ENCODE measurements at places on chromosomes 5 and 9. TPM values are rescaled to one million over a fixed set of nuclear protein-coding genes. Genes with fewer than 3 reads are reported as not detected.

DNA sequence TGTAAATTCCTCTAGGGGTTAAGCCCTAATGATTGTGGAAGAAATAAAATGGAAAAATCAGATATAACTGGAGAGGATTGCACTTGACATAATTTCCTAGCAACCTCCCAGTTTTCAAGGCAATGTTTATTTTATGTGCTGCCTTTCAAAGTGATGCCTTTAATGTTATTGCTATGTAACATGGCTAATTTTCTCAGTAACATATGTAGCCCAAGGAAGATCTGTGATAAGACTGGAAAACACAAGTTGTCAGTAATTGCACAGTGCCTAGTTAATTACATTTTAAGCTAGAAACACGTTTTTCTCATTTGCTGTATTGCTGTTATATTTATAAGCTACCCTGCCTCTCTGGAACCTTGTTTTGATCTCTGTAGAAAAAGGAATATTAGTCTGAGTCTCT, 49.2 kb upstream of the KCNN2 start:
- no peak for DNase-seq

GRCh38 chr9:128408963-128409431, 11.7 kb upstream of the CERCAM start:
- DNase-seq: no peak

DNA sequence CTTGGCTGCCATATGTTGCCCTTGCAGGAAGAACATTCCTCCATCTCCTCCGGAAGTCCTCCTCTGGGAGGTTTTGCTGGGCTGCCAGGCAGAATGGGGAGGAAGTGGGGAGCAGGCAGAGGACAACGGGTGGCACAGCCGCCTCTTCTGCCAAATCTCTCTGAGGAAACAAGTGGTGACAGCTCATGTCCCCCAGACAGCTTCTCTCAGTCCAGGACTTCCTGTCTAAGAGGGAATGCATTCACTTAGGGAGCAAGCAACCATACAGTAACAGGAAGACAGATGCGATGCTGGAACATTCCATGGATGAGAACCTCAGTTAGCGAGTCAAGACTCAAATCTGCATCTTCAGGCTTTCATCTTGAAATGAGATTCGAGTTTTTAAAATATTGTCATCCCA, 701.0 kb downstream of the SEMA5A start:
- DNase-seq: peak; percentile 61

GRCh38 chr9:23648651-23649050, 177.4 kb downstream of the ELAVL2 start:
- no peak for DNase-seq

GRCh38 chr5:35269006-35269405, 38.7 kb upstream of the PRLR start:
- DNase-seq: no peak

- DNase-seq: no peak
Measured at GRCh38 chr5:168447808-168448207, 38.5 kb upstream of the RARS1 start.

- no peak for DNase-seq
Measured at GRCh38 chr9:97774673-97775072, 77.5 kb upstream of the XPA start.

DNA sequence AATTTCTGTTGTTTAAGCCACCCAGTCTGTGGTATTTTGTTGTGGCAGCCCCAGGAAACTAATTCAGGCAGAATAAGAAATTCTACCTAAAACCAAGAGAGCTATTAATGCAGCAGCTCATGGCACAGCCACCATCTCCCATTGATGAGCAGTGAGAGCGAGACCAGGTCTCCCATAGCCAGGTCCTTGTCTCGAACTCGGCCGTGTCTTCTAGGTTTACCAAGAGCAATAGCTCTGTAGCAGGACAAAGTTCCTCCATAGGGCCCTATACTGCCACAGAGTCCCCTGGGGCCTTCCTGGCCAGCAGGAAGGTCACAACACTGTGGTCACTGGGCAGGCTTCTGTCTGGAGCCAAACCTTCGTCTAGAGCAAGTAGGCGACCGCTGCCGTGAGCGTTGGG, 34.5 kb upstream of the TJP2 start:
- no peak for DNase-seq

DNA sequence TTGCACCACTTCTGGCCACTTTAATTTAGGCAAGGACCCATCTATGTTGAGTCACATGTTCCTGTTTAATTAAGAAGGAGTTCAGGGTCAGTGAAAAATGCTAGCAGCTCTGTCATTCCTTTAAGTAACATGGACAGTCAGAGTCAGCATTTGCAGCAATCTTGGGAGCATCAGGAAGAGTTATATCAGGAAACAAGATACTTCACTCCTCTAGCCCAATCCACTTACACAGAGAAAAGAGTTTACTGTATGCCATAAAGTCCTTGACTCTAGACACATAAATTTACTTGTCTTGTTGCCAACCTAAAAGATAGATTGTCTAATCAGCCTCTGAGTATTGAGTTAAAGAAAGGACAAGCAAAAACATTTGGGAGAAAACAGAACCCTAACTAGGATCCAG, 266.7 kb downstream of the PJA2 start:
- no peak for DNase-seq

DNA sequence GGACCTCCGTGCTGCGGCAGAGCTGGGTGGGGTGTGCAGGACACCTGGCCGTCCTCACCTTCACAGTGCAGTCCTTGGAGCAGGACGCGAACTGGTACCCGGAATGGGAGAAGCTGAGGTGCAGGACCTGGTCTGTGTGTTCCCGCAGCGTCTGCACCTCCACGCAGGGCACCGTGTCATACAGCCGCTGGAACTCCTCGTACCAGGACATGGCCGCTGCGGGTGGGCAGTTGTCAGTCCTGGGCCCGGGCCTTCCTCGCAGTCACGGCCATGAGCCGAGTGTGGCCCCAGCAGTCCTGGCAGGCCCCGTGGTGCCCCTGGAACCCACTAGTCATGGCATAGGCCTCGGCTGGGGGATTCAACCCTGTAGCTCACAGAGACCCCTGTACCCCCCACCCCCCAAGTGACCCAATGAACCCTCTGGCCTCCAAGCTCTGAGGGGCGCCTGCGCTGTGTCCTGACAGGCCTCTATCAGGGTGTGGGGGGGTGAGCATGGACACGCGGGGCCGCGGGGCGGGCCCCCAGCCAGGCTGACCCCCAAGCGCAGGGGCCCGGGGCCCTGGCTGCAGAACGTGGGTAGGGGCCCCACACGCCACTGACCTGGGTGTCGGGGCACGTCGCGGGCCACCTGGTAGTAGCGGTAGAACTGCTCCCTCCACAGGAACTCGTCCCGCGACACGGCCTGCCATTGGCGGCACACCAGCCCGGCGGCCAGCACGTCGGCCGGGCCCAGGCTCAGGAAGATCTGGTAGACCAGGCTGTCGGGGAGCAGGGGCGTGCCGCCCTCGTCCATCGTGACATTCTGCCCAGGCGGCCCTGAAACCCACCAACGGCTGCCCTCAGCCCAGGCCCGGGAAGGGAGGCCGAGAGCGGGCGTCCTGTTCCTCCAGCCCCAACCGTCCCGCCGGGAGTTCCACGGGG, 987 bp downstream of the FBXW5 start:
- peak; percentile 63 for DNase-seq

DNA sequence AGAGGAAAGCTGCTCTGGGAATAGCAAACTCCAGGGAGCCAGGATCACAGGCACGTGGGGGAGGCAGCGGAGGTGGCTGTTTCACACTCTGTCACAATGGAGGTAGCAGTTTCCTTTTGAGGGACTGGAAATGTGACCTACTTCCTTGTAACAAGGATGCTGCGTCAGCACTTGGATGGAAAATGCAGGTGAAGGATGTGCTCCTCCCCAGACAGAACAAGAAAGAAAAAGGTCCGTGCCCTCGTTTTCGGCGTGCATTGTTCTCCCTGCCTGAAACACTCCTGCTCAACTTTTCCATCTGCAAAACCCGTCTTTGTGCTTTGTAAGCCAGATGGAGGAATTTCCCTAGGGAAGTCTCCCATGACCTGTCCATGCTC, 55.1 kb upstream of the SH3PXD2B start:
- DNase-seq: no peak

DNA sequence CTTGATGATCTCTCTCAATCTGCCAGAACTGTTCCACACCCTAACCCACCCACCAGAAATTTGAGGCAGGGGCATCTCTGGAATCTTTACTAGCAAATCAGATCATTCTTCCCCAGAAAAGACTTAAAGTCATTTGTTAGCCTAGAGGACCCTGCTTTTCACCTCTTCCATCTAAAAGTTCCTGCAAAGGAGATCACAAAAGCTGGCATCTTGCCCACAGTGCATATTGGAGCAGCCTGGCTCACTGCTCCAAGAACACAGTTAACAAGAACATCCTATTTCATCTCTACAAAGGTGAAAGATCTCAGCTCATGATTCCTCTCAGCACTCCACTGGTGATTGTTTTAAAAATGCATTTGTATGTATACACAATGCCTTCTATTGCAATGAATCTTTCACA, 36.3 kb downstream of the GABRP start:
- no peak for DNase-seq

GRCh38 chr5:78809444-78809843, 160.9 kb upstream of the LHFPL2 start:
- DNase-seq: no peak

- no peak for DNase-seq
Measured at GRCh38 chr5:14245132-14245925, 102.2 kb downstream of the TRIO start.

DNA sequence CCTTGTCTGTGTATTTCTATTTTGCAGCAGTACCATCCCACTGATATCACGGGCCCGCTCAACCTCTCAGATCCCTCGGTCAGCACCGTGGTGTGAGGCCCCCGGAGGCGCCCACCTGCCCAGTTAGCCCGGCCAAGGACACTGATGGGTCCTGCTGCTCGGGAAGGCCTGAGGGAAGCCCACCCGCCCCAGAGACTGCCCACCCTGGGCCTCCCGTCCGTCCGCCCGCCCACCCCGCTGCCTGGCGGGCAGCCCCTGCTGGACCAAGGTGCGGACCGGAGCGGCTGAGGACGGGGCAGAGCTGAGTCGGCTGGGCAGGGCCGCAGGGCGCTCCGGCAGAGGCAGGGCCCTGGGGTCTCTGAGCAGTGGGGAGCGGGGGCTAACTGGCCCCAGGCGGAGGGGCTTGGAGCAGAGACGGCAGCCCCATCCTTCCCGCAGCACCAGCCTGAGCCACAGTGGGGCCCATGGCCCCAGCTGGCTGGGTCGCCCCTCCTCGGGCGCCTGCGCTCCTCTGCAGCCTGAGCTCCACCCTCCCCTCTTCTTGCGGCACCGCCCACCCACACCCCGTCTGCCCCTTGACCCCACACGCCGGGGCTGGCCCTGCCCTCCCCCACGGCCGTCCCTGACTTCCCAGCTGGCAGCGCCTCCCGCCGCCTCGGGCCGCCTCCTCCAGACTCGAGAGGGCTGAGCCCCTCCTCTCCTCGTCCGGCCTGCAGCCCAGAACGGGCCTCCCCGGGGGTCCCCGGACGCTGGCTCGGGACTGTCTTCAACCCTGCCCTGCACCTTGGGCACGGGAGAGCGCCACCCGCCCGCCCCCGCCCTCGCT, 1.9 kb downstream of the LRRC26 start:
- no peak for DNase-seq

GRCh38 chr5:97480313-97480712, 297.3 kb upstream of the RIOK2 start:
- no peak for DNase-seq

- no peak for DNase-seq
Measured at GRCh38 chr5:111675201-111675934, 81.6 kb downstream of the NREP start.

DNA sequence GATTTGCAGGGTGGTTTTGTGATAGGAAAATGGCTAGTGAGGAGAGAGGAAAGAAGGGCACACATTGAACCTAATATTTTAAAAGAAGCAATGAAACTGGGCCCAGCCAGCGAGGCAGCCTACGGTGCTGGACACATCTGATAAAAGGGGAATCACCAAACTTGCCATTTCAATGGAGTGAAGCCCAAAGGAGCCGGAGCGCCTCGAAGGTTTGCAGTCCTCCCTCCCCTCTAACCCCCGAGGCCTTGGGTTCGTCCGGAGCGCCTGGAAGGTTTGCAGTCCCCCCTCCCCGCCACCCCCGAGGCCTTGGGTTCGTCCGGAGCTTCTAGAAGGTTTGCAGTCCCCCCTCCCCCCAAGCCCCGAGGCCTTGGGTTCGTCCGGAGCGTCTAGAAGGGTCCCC, 132.6 kb downstream of the TENT4A start:
- no peak for DNase-seq

GRCh38 chr5:18811661-18812060, 1176.3 kb downstream of the CDH18 start:
- no peak for DNase-seq

- DNase-seq: no peak
Measured at GRCh38 chr9:18477121-18477660, 3.2 kb downstream of the ADAMTSL1 start.

DNA sequence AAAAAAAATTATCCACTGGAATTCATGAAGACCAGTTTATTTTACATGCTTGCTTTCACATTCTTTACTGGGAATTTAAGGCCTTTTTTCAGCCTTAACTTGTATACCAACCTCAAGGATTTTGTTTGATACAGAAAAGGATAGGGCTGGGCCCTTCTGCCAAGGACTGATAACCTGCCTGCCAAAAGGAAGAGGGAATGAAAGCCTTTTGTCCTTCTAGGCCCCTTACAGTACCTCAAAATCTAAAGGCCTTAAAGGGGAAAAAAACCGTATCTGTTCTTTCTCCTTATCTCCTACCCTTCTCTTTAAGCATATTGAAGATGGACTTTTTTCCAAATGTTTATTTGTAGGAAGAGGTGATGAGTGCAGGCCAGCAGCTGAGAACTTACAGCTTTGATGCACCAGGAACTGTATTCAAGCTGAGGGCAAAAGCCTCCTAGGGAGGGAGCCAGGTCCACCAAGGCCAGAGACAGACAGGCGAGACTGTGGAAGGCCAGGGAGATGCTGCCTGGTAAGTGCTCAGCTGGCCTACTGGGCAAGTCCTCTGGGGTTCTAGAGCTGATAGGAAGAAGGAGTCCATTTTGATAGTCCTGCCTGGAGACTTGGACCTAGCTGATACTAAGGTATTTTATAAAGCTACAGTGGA, 31.8 kb downstream of the FAXDC2 start:
- DNase-seq: no peak

SYNPO gene
- 10.7 TPM for total RNA-seq

DOK3 gene
- 0.79 TPM for total RNA-seq

HAND1 gene
- total RNA-seq: not detected

QRFP gene
- not detected for total RNA-seq

RNF14 gene
- 46.6 TPM for total RNA-seq

ERMP1 gene
- 16.8 TPM for total RNA-seq

Data from lung microvascular endothelial cell (primary cell).